Inflammatory macrophage (primary cell): ENCODE measurements at places on chromosomes 5 and 9.
A peak's percentile ranks its signal among the peaks of the same experiment; 100 is the strongest.

DNA sequence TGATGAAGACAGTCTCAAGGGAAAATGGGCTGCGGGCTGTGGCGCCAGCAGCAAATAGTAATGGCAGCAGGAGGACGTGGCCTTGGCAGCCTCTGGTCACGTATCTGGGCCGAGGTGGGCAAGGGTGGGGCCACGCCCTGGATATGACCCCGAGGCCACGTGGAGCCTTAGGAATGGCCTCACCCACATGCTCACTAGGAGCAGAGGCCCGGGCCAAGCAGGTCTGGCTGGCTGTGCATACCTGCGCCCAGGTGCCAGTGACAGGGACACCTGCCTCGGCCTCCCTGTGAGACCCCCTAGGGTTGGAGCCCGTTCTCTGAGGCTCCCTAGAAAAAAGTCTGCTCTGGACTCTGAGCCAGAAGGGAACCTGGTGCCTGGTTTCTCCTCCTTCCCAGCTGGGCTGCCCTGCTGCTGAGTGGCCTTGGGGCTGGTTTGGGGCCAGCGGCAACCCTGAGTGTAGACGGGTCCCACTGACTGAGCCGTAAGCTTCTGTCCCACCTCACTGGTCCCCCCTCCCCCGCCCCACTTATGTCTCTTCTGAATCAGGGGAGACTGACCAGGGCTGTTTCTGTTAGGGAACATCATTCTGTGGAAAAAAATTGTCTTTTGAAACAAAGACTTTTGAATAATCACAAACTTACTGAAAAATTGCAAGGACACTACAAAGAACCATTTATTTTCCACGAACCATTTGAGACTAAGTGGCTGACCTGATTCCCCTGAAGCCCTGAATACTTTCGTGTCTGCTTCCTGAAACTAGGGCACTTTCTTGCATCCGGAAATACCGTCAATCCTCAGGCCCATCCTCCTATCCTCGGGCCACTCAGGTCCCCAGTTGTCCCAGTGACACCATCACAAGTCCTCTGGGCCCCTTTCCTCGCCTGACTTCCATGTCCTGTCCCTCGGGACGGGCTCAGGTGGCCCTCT is 60.8 kb downstream of the WNK2 start:
- DNase-seq, result no peak

- peak; percentile 28 for DNase-seq
Observed at GRCh38 chr9:136048560-136049411, 46.3 kb downstream of the NACC2 start.

DNA sequence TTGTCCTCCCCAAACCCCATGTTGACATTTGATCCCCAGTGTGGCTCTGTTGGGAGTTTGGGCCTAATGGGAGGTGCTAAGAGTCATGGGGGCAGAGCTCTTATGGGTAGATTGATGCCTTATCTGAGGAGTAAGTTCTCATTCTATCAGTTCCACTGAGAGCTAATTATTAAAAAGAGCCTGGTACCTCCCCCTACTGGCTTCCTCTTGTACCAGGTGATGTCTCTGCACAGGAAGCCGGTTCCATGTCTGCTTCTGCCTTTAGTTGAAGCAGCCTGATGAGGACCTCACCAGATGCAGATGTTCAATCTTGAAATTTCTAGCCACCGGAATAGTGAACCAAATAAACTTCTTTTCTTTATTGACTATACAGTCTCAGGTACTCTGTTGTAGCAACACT is 10.8 kb downstream of the GABRB2 start:
- DNase-seq, result no peak

GRCh38 chr9:72092820-72093219 is 32.4 kb upstream of the C9orf57 start:
- DNase-seq, result no peak

DNA sequence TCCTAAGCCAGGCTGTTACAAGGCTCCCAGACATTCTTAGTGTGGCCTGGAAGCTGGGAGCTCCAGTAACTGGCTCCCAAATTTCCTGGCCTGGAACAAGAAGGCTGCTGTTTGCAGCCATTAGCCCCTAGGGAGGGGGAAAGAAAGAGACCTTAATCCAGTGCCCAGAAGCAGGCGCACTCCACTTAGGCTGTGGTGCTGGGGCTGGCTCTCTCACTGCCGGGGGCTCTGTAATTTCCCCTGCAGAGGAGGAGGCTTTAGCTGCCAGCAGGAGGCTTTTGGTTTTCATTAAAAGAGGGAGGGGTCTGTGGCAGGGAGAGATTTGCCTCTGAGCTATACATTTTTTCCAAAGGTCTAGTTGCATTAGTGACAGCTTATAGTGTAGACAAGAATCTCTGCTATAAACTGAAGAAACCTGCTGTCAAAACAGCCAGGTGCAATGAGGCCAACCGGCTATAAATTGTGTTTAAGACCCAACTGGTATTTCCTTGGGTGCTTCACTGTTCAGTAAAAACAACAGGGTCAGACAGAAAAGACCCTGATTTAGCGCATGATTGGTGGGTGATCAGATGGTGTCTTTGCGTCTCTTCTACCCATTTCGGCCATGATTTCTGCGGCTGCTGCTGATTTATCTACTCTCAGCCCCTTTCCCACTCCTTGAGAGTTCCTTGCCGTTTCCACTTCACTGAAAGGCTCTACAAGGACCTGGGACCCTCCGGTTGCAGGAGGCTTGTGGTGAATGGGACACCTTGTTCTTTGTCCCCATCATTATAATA is 254.6 kb downstream of the AOPEP start:
- no peak for DNase-seq

GRCh38 chr5:133459474-133460160 is 152.7 kb downstream of the FSTL4 start:
- DNase-seq, result no peak

DNA sequence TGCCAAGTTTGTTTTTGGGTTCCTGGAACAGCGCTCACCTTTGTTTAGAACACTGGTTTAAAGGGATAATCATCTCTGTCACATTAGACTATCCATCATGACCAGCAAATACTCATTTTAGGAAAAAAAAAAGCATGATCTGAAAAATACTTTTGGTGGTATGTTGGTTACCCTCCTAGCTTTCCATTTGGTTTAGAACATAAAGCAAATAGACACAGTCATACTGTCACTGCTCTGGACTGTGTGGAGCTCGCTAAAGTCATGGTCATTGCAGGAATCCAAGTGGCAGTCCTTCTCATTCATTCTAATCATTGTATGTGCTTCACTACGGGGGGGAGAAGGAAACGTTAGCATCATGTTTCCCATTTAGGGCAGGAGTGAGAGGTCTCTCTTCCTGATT is 83.5 kb downstream of the PIK3R1 start:
- no peak for DNase-seq

GRCh38 chr5:45262061-45262590 is 434.1 kb downstream of the HCN1 start:
- DNase-seq, result no peak

- DNase-seq, result no peak
Observed at GRCh38 chr9:93974151-93974550, 19.0 kb upstream of the BARX1 start.
